ENCODE measurements at places on chromosomes 13 and 19. TPM values are rescaled to one million over a fixed set of nuclear protein-coding genes. Genes with fewer than 3 reads are reported as not detected.

- DNase-seq = no peak
Measured at GRCh38 chr13:36069881-36070366, 61.3 kb downstream of the DCLK1 start.

- DNase-seq = no peak
Measured at GRCh38 chr13:60562096-60562780, 165.2 kb downstream of the TDRD3 start.

DNA sequence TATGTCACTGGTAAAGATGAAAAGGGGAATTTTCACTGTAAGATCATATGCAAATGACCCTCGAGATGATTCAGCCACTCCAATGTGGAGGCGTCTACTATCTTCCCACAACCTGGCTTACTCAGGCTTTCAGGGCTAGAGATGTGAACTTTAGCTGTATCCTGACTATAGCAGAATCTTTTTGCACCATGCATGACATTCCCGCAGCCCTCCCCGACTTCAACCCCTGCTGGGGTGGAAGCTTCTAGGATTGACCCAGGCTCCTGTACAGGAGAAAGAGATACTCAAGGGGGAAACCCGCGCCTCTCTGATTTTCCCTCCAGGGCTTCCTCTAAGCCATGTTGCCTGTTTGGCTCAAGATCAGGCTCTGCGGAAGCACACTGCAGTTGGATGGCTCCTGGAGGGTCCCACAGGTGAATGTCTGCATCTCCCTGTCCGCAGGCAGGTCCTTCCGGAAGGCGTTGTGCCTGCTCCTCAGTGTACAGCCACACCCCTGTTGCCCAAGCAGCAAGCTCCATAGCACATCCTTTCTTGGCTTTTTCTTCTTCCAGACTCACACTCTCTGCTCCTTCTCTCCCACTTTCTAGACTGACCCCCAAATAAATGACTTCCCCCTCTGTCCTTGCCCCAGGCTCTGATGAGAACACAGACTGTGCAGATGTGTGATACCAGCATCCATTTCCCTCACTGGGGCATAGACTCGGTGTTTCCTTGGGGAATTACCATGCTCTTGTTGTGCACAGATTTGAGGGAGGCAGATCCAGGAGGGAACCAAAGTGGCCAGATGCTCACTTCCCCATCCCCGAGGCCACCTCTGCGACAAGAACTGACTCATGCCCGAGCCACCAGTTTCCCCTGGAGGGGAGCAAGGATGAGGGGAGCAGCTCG is 29.1 kb upstream of the POP4 start:
- DNase-seq = no peak

DNA sequence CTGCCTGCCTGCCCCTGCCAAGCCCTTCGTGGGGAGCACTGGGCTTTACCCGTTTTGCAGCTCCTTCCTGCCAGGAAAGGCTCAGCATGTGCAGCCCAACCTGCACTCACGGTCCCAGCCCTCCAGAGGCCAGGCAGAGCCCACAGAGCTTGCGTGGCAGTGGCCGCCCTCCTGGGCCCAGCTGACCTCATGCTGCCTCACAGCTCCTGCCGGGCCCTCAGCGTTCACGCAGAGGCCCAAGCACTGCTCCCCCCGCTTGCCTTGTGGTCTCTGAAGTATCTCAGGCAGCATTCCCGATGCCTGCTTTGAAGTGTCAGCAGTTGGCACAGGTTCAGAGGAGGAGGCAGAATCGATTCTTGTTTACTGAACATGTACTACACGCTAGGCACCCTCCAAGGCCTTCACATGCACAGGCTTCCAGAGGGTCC is 32.5 kb downstream of the CAPN12 start:
- DNase-seq = no peak

DNA sequence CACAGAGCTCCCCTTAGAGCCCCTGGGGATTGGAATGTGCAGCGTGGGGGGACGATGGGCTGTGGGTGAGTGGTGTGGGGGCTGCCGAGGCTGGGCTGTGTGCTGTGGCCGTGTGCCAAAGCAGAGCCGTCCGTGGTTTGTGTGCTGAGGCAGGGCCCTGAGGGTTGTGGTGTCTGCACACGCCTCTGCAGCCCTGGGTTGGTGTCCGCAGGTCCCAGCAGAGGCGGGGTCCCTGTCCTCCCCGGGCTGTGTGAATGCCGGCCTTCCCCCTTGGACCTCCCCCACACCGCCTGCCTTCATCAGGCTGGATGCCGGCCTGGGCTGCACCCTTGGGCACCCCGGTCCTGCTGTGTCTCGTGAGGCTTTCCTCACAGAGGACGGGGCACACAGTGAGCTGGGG is 26.1 kb downstream of the DOT1L start:
- no peak for DNase-seq

- no peak for DNase-seq
Measured at GRCh38 chr13:63514886-63515285, 2099.2 kb upstream of the PCDH20 start.

GRCh38 chr13:113064534-113065405 is 40.8 kb upstream of the F7 start:
- DNase-seq = no peak

- no peak for DNase-seq
Measured at GRCh38 chr13:110641055-110642015, 26.0 kb downstream of the NAXD start.

DNA sequence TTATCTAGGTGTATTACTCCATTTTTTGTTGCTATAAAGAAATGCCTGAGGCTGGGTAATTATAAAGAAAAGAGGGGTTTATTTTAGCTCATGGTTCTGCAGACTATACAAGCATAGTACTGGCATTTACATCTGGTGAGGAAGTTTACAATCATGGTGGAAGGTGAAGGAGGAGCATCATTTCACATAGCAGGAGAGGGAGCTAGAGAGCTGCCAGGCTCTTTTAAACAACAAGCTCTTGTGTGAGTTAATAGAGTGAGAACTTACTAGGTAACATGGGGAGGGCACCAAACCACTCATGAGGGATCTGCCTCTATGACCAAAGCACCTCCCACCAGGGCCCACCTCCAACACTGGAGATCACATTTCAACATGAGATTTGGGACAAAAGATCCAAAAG is 221.7 kb upstream of the GPC6 start:
- DNase-seq = no peak

- DNase-seq = no peak
Measured at GRCh38 chr13:89382981-89383380, 1711.8 kb downstream of the SLITRK5 start.

GRCh38 chr19:36707134-36707533 is 19.7 kb downstream of the ZNF567 start:
- DNase-seq = no peak

DNA sequence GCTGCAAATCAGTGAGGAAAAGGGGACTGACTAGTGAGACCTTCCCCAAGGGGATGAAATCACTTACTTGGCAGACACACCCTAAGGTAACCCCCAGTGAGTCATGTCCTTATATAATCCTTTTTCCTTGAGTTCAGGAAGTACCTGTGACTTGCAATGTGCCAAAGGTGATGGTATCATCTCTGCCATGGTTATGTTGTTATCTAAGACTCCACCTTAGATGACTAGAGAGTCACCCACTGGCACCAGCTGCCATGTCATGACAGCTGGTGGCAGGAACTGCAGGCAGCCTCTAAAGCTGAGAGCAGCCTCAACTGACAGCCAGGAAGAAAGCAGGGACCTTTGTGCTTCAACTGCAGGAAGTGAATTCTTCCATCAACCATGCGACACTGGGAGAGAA is 12.5 kb downstream of the PBX4 start:
- peak; percentile 59 for DNase-seq

DNA sequence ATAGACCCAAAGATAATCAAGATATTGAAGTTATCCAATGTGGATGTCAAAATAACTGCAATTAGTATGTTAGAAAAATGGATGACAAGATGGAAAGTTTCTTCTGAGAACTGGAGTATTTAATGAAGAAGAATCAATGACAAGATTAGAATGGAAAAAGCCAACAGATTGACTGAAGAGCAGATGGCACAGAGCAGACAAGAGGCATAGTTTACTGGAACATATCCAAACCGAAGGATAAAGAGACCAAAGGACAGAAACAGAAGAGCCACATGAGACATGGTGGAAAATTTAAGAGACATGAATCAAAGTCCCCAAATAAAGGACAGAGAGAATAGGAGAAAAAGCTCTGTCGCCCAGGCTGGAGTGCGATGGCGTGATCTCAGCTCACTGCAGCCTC is 89.6 kb upstream of the RXFP2 start:
- DNase-seq = no peak

DNA sequence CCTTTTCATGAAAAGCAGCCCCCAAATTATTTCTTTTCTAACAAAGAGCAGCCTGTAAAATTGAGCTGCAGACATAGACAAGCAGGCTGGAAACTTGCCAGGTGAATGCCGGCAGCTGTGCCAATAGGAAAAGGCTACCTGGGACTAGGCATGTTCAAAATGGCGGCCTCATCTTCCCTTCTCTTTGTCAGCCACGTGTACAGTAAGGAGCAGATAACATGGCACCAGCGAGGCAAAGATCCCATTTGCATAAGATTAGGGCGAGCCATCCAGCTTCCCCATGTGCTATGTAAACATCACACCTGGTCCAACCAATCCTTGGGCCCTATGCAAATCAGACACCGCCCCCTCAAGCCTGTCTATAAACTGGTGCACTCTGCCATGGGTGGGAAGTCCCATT is 31.2 kb upstream of the CACNA1A start:
- DNase-seq = no peak

GRCh38 chr13:26561651-26562511 is 4.4 kb downstream of the WASF3 start:
- no peak for DNase-seq

DNA sequence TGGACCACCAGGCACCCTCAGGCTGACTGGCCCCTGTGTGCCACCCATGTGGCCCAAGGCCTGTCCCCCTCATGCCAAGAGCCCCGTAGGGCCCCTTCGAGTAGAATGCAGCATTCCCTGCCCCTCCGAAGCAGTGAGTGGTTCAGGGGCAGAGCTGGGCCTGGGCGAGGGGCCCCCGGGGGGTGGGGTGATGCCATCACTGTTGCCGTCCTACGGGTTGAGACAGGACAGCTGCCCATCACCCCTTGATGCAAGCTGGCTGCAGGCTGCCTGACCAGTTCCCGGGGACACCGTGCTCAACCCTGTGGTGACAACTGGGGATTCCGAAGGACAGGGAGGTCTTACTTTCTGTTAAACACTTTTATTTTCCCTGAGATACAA is 4.7 kb downstream of the SBNO2 start:
- DNase-seq = no peak

GRCh38 chr19:1286487-1287353 is 1.0 kb downstream of the EFNA2 start:
- DNase-seq = no peak

- no peak for DNase-seq
Measured at GRCh38 chr19:42120276-42120980, 11.8 kb downstream of the POU2F2 start.

GRCh38 chr13:47831265-47831664 is 169.8 kb downstream of the SUCLA2 start:
- no peak for DNase-seq

DNA sequence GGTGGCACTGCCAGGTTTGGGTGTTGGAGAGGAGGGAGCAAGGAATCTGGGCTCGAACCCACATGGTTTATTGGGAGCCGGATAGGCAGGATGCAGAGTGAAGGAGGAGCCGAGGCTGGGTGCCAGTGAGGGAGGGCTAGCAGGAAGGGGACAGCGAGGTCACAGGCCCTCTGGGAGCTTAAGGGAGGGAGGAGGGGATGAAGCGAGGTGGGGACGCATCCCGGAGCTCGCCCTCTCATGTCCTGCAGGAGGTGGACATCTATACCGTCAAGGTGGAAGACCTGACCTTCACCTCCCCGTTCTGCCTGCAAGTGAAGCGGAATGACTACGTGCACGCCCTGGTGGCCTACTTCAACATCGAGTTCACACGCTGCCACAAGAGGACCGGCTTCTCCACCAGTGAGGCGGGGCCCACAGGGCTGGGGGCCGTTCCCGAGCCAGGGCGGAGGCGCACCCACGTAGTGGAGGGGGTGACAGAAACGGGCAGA is 3.5 kb upstream of the ADM5 start:
- DNase-seq = no peak

- no peak for DNase-seq
Measured at GRCh38 chr13:51728972-51729371, 75.0 kb downstream of the DHRS12 start.

- DNase-seq = no peak
Measured at GRCh38 chr13:109509154-109509900, 277.1 kb downstream of the IRS2 start.

GRCh38 chr19:44718441-44719261 is 19.7 kb downstream of the CEACAM16 start:
- DNase-seq = no peak

DNA sequence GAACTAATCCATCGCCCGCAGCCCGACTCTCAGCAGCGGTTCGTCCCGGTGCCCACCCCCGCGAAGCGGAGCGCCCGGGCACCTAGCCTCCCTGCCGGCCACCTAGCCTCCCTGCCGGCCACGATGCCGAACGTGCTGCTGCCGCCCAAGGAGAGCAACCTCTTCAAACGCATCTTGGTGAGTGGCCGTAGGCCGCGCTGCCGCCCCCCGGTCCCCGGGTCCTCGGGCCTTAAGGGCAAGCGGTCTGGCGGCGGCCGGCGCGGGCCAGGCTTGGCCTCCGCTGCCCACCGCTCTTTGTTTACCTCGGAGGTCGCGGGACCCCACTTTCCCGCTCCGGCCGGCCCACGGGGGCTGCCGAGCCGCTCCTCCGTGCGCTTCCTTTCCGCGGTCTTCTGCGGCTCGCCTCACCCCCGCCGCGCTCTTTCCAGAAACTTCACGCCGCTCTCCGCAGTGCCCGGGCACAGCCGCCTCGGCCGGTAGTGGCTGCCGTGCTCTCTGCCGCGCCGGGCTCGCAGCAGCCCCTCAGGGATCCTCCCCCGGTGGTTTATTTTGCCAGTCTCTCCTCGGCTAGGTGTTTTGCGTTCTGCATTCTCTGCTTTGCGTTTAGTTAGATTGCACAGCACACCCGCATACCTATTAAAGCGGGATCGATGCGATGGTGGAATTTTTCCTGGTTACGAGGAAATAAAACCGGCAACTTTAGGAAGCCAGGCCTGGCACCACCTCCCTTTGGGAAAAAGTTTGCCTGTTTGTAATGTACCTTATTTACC is 524 bp downstream of the NAA16 start:
- DNase-seq = peak; percentile 46

- no peak for DNase-seq
Measured at GRCh38 chr13:97113231-97114001, 108.7 kb upstream of the MBNL2 start.

GRCh38 chr13:33153421-33154404 is 131.8 kb downstream of the STARD13 start:
- DNase-seq = no peak

GRCh38 chr19:9705836-9706235 is 30.9 kb upstream of the ZNF562 start:
- DNase-seq = no peak

GRCh38 chr19:2329501-2329916 is 1.0 kb downstream of the SPPL2B start:
- no peak for DNase-seq

Gene AKAP8
- total RNA-seq = 90.2 TPM

Gene PSG11
- total RNA-seq = 0.29 TPM

Gene CACNA1A
- 0.77 TPM for total RNA-seq

Gene RFPL4A
- not detected for total RNA-seq

Gene PRR19
- not detected for total RNA-seq

Gene ALKBH6
- 33.3 TPM for total RNA-seq

Data from T-helper 17 cell (primary cell).